ENCODE measurements at places on chromosomes 3 and 15.

- DNase-seq, result no peak
Observed at GRCh38 chr15:51075364-51075763, 19.3 kb downstream of the TNFAIP8L3 start.

GRCh38 chr3:129418041-129418973 is 10.1 kb downstream of the EFCAB12 start:
- no peak for DNase-seq

- DNase-seq, result no peak
Observed at GRCh38 chr15:91912336-91912735, 58.8 kb downstream of the SLCO3A1 start.

GRCh38 chr15:41502795-41503668 is 9.4 kb downstream of the ITPKA start:
- no peak for DNase-seq

DNA sequence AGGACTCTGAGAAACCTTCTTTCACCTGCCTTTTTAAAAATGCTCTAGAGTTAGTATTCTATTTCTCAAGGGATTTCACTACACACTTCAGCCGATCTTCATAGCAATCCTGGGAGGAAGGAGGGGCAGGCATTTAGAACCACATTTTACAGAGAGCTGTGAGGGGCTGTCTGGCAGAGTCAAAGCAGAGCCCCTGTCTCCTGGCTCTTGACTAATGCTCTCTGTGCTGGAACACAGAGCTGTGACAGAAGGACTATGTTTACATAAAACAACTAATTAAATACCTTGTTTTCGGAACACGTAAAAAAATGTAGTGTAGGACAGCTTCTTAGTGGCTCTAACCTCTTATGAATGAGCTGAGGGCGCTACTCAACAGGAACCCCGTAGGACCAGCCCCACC is 7.6 kb upstream of the SPTBN5 start:
- DNase-seq, result no peak

DNA sequence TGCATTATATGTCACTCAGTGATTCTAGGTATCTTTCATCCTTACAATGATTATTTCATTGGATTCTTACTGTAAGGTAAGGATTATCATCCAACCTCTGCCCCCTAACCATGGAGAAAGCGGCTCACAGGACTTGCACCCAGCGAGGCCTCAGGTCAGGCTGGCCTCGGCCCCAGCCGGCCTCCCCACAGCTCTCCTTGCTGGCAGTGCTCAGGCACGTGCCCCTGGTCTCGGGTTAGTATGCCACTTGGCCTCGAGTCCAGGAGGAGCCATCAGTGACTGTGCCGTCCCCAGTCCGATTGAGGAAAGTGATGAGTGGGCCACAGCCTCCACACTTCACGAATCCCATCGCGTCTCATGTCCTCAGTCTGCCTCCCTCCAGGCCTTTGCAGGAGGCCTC is 35.7 kb upstream of the GABRG3 start:
- DNase-seq, result no peak

DNA sequence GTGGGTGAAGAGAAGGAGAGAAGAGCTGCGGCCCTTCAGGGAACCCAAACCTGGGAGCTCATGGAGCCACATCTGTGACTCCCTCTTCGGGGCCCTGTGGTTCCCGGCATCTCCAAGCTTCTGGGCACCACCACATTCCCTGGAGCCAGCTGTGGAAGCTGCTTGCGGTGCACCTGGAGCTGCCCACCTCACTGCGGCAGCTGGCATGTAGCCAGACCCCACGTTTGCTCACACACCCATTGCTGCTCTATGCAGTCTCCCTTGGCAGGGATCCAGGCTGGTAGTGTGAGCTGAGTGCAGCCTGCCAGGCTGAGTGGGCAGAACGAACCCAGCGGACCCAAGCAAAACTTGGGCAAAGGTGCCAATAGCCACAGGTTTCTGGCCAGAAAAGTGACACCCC is 16.8 kb upstream of the PLA2G4E start:
- DNase-seq, result no peak

DNA sequence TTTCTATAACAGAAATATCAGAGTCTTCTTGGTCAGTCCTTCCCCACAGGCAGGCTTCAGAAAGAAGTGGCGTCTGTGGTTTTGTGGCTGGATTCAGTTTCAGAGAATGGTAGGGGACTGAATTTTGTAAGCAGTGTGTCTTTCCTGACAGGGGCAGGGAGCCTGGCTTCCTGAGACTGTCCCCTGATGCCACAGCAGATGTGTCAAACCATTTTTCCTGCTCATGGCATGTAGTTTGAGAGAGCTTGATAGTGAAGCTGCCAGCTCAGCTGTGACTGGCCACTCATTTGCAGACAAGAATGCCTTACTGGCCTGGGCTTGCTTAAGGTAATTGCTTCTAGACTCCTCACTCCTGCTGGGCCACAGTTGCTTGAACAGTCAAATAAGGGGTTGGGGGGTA is 26.4 kb downstream of the LARS2 start:
- no peak for DNase-seq

- DNase-seq, result no peak
Observed at GRCh38 chr3:193046371-193046770, 128.7 kb upstream of the MB21D2 start.

GRCh38 chr3:50675179-50676030 is 678 bp downstream of the DOCK3 start:
- no peak for DNase-seq

GRCh38 chr15:98727115-98728040 is 79.0 kb downstream of the IGF1R start:
- DNase-seq, result peak; percentile 93

- DNase-seq, result no peak
Observed at GRCh38 chr3:39671116-39671515, 138.3 kb upstream of the MYRIP start.

GRCh38 chr3:183513046-183513706 is 42.3 kb downstream of the KLHL6 start:
- no peak for DNase-seq

DNA sequence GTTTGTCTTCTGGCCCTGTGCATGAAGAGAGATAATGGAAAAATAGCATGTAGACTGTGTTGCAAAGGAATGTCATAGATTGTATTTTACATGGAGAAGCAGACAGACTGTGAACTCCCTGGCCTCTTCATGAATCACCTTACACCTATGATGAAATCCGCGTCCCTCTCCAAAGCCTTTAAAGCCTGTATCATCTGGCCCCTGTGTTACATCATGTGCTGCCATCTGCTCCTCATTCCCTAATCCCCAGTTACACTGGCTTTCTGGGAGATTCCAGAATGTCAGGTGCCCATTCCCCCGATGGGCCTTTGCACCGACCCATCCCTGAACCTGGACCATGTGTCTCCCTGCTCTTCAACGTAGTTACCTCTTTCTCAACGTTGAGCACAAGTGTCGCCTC is 190.8 kb downstream of the ADAMTSL3 start:
- DNase-seq, result peak; percentile 39

DNA sequence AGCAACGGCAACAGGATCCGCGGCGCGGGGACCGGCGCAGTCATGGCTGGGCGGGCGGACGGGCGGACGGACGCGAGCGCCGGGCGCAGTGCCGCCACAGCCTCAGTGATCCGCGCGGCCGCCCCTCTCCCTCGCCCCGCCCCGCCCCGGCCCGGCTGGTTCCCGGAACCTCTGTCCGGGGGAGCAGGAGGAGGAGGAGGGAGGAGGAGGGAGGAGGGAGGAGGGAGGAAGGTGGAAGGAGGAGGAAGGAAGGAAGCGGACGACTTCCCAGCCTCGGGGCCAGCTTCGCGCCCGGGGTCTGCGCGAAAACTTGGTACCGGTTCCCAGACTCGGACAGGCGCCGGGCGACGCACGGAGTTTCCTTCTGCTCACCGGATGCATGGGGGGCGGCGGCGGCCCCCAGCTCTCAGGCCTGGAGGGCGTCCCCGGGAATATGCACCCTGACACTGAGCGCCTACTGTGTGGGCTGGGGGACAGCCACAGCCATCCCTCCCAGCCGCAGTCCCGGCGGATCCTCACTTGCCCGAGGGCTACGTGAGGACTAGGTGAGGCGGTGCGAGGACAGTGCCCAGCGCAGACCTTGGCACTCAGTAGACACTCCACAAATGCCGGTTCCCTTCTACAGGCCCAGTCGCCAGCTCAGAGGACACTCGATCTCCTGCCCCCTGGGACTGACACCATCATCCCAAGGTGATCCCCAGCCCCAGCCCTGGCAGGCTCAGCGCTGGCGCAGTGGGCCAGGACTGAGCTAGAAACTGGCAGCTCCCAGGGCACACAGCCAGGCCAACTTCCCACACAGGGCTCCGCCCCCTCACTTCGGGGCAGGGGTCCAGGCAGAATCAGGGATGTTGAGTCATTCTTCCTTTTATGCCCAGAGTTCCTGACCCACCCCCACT is at the start of gene SHISA5:
Gene SHISA5, minus strand, starts transcription at position 124 of the 896 bp plus-strand sequence. Its CDS starts 80 bp downstream, at position 44.
- peak; percentile 58 for DNase-seq

DNA sequence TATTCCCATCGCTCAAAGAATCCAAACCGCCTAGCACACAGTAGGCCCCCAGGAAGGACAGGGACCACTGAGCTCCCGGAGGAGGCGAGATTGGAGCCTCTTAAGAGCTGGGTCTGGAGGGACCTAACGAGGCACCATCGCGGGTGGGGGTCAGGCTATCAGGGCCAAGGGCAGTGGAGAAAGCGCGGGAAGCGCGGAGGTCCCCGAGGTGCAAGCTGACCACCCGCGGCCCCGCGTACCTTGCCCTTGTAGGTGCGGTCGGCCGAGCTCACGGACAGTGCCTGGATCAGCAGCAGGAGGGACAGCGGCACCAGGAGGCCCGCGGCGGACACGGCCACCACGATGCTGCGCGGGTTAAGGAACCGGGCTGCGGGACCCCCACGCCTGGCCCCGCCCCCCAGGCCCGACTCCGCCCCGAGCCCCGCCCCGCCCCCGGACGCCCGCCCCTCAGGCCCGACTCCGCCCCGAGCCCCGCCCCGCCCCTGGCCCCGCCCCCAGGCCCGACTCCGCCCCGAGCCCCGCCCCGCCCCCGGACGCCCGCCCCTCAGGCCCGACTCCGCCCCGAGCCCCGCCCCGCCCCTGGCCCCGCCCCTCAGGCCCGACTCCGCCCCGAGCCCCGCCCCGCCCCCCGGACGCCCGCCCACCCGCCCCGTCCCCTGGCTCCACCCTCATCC is 3.9 kb downstream of the ZDHHC19 start:
- no peak for DNase-seq

DNA sequence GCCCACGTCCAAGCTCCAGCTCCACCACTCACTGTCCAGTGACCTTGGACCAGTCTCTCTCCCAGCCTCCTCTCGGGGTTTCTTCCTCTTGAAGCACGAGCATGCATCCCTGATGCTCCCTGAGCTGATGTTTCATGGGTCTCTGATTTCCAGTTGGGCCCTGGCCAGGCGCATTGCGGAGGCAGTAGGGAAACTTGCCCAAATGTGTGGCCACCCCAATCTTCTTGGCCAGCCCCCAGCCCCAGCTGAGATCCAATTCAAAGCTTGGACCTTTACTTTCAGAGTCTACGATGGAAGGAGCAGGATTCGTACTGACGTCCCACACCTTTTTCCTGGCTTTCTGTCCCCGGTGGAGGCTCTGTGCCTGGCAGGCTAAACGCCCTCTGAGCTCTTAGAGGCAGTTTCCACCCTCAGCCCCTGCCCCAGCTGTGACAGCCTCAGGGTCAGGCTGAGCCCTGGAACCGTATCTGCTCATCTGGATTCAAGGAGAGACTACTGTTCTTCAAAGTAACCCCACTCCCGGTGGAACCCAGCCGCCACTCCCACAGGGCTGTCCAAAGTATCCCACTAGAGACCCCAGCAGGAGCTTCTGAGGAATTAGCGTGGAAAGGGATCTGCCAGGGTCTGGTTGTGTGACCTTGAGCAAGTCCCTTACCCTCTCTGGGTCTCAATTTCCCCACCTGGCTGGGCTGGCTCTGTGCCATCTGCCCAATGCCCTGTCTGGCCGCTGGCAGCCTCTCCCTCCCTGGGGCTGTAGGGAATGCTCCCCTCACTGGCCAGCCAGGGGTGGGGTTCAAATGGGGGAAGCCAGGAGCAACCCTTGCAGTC is 37.4 kb downstream of the CPN2 start:
- DNase-seq, result no peak

DNA sequence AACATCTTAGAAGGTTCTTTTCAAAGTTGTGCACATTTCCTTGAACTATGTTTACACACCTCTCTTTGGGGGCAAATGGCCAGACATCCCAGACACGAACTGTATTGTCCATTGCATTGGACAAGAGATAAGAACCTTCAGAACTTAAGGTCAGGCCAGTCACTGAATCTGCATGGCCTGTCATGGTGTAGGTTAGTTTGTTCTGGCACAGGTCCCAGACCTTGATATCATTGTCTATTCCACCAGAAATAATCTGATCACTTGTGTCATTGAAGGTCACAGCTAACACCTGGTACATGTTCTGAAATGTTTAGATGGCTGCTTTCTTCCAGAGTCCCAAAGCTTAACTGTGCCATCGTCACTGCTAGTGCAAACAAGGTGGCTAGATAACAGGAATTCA is 55.7 kb downstream of the KCNAB1 start:
- DNase-seq, result no peak

DNA sequence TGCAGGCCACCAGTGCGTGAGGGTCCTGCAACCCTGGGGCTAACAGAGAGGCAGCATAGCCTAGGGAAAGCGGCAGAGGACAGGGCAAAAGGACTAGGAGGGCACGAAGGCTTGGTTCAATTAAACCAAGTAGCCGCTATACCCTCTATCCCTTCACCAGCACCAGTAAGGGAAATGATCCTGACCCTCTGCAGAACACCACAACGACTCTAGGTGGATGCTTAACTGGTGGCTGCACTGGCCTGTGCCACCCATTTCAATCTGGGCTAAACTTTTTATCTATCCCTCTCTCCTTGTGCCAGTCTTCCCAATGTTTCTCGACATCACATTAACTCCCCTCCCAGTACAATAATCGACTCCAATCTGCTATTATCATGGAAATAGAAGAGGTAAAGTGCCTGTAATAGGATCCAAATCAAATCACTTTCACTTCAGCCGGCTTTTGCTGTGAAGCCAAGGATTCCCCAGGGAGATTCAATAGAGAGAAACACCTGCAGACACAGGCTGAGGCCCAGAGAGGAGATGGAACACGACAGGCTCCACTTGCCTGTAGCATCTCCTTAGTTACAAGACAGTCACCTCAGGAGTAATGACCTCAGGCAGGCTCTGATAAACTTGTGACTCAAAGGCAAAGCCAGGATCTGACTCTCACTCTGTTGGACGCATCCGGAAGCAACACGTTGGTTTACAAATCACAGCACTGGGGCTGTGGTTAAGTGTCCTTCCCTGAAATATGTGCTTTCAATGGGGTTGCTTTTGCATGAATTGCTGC is 791.6 kb upstream of the ARRDC4 start:
- DNase-seq, result no peak

- no peak for DNase-seq
Observed at GRCh38 chr3:28207000-28207733, 34.3 kb upstream of the CMC1 start.

DNA sequence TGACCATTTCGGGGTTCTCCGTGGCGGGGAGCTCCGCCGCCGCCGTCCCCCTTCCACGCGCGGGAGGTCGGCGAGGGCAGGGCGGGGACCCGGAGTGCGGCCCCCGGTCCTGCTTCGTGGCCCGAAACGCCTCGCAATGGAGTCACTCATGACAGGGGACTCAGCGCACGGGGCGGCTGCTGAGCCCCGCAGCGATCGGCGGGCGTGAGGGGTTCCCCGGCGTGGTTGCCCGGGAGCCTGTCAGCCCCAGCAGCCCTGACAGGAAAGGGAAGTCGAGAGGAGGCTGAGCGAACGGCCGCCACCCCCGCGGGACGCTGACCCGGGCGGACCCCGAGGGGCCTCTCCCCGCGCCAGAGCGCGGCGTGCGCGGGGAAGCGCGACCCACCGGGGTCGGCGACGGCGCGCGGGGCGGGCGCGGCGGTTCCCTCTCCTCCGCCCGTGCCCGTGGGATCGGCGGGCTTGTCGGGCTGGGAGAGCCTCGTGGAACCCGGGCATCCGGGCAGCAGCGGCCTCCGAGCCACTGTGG is 564 bp upstream of the PIGZ start:
- DNase-seq, result no peak

GRCh38 chr3:45024542-45025255 is 1.4 kb upstream of the CLEC3B start:
- no peak for DNase-seq

All from IMR-90 (cell line).